ENCODE measurements at places on chromosomes 6 and 20. TPM values are rescaled to one million over a fixed set of nuclear protein-coding genes. Genes with fewer than 3 reads are reported as not detected.

- no peak for DNase-seq
Measured at GRCh38 chr20:62902926-62903615, 23.2 kb downstream of the DIDO1 start.

DNA sequence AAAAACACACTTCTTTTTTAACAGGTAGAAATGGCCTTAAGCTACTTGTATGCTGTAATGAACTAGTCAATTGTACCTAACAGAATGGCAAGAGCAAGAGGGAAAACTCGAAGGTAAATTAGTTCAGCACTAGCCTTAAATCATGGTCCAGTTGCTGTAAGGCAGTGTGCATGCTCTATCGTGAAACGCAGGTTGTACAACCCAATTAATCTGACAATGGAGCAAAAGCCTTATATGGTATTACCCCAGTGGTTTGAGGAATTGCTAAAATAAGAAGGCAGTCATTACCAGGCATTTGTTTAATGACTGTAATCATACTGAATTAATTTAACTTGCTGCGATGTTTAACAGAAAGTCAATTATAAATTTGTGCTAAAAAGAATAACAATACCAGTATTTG, 69.3 kb upstream of the SOX4 start:
- no peak for DNase-seq

- no peak for DNase-seq
Measured at GRCh38 chr6:167091805-167092107, 31.1 kb upstream of the CCR6 start.

DNA sequence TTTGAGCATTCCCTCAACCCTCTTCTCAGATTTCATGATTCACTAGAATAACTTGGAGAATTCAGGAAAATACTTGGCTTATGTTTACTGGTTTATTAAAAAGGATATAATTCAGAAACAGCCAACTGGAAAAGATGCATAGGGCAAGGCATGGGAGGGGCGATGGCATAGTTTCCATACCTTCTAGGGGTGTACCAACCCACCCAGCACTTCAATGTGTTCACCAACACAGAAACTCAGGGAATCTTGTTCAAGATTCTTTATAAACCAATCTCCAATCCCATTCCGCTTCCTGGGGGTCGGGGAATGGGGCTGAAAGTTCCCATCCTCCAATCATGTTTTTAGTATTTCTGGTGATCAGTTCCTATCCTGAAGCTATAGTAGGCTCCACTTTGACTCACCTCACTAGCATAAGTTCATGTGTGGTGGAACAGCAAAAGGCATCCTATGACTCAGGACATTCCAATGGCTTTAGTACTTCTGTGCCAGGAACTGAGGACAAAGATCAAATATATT, 164.4 kb downstream of the SIM1 start:
- DNase-seq, result peak; percentile 84

- DNase-seq, result no peak
Measured at GRCh38 chr20:37193226-37193625, 13.9 kb upstream of the MROH8 start.

- DNase-seq, result no peak
Measured at GRCh38 chr6:51901766-51902764, 185.3 kb downstream of the PKHD1 start.

The VNN1 gene
- 2.7 TPM for total RNA-seq

GRCh38 chr6:44649365-44650025, 262.0 kb downstream of the CDC5L start:
- peak; percentile 52 for DNase-seq

The MYT1 gene
- total RNA-seq, result not detected

DNA sequence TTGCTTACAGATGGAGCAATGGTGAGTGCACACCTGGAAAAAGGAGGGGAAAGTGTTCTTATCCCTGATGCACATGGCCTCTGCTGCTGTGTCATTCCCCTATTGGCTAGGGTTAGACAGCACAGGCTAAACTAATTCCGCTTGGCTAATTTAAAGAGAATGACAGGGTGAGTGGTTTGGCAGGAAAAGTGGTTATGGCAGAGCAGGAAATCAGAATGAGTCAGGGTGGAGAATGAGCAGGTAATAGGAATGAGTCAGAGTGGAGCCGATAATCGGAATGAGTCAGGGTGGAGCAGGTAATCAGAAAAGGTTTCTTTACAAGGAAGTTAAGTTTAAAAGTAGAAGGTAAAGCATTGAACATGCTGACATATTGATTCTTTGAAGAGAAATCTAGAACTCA, 355.5 kb upstream of the HTR1E start:
- no peak for DNase-seq

Measured in myocyte (in vitro differentiated cells).